ENCODE measurements at places on chromosomes 3 and 15.
A peak's percentile ranks its signal among the peaks of the same experiment; 100 is the strongest.

GRCh38 chr15:26838742-26839460 is 28.0 kb upstream of the GABRA5 start:
- DNase-seq = no peak

DNA sequence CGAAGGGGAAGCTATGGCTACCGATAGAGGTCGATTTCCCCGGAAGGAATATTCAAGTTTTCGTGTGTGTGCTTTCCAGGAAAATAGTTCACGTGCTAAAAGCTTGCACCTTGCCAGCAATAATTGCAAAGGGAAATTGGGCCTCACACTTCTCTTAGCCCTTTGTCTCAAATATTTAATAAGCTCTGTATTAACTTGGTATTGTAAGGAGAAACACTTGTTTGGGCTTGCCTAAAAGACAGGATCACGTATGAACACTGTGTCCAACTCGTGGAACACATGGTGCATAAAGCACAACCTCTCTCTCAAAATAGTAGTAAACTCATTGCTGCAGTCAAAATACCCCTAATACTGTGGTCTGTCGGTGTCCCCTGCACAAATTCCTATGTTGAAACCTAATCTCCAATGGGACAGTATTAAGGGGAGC is 352 bp upstream of the TMF1 start:
- DNase-seq = no peak

DNA sequence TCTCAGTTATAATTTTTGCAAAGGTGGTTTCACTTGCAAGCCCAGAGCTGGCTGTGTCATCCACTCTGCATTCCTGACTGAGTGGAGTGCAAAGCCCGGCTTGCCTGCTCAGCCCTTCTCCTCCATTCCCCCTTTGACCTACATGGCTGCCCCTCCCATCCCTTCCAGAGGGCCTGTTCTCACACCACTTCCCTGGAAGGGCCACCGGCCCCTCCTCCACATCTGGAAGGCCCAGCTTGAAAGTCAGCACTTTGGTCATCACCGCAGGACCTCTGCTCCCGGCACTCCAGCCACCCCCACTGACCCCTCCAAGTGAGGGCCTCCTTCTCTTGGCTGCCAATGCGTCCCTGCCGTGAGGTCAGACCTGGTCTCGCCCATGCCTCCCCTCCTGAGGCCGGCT is 74.1 kb upstream of the RNF7 start:
- no peak for DNase-seq

DNA sequence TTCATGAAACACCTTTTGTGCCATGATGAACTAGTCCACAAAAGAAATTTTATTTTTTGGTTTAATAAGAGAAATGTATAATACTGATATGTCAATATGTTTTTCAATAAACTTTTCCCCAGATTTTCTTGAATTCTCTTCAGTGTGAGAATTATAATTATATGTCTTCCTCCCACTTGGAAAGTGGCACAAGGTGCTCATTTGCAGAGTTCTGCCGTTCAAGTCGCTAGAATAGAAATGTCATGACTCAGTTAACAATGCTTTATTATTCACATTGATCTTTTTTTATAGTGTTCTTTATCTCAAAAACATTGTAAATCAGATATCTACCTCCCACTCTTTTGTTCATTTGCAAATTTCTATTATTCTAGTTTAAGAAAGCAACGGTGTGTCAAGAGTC is 87.3 kb downstream of the MDFIC2 start:
- no peak for DNase-seq

DNA sequence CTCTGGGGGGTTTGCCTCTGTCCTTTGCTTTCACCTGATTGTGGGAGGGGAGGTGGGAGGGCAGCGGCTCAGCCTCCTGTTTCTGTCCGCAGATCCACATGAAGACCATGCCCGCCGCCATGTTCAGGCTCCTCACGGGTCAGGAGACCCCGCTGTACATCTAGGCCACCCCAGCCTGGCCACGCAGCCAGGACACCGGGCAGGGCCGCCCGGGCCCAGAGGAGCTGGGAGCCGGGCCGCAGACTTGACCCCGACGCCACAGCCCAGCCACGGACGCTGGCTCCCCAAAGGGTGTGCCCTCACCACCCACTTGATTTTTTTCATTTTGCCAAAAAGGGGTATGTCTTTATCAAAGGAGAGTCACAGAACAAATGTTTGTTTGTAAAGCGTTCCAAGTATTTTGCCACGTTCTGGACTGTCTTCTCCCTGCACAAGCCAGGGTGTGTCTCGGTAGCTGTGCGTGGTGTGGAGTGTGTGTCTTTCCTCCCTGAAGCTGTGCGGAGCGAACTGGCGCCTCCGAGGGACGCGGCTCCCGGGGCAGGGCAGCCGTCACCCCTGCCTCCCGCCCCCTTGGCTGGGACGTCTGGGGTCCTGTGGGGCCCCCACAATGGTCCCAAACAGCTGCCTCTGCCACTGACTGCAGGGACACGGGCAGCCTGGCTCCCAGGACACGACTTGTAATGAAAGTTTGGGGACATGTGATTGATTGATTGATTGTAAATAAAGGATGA is 152.5 kb downstream of the NSMCE3 start:
- no peak for DNase-seq

GRCh38 chr15:52021128-52021671 is 2.2 kb downstream of the MAPK6 start:
- DNase-seq = peak; percentile 85

GRCh38 chr3:127013181-127013580 is 30.3 kb downstream of the PLXNA1 start:
- DNase-seq = no peak

- DNase-seq = no peak
Observed at GRCh38 chr3:55870594-55870993, 383.5 kb upstream of the WNT5A start.

GRCh38 chr15:36970522-36970921 is 129.8 kb downstream of the MEIS2 start:
- DNase-seq = no peak

DNA sequence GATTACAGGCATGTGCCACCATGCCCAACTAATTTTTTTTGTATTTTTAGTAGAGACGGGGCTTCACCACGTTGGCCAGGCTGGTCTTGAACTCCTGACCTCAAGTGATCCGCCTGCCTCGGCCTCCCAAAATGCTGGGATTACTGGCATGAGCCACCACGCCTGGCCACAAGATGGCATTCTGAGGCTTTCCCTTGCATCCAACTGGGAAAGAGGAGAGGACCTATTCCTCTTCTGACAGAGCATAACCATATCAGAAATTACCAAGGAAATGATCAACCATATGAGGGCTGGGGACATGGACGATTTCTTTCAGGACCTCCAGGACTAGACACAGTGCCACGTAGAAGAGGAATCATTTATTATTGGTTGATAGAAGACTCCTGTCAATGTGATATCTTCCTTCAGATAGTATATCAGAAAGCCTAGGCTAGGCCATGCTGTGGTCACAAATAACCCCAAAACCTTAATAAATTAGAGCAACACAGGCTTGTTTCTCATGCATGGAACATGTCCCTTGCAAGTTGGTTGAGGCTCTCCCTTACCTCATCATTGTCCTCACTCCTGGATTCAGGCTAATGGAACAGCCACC is 372.3 kb upstream of the IL12A start:
- DNase-seq = no peak

DNA sequence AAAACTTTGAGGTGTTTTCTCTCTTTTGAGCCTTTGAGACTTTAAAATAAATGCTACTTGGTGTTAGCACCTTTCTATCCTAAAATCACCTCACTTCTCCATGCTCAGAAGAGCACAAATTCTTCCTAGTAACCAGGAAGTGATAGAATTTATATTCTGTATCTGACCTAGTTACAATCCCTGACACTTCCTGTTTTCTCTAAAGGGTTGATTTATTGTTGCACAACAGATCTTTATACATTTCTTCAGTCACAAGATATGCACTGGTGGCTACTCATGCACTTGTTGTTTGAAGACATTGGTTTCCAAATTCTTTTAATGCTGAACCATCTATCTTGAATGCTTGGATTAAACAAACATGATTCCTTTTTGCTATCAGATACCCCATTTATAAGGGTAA is 47.2 kb upstream of the CNTN3 start:
- DNase-seq = no peak

DNA sequence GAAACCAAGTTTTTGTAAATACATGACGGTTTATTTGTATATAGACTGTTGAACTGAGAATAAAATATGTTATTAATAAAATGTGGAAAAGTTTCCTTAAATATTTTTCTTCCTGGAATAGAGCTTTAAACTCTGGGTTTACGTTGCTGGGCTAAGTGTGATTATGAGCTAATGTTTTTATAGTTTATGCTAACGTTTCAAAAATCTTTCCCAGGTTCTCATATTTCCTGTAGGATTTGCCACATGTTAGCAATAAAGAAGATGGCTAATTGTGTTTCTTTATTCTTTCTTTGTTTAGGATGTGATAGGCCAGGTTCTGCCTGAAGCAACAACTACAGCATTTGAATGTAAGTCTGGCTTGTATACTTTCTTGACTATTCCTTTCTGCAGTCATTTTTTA is 7.2 kb downstream of the MAP2K5 start:
- no peak for DNase-seq

GRCh38 chr3:13462125-13462629 is 17.9 kb upstream of the HDAC11 start:
- DNase-seq = no peak

DNA sequence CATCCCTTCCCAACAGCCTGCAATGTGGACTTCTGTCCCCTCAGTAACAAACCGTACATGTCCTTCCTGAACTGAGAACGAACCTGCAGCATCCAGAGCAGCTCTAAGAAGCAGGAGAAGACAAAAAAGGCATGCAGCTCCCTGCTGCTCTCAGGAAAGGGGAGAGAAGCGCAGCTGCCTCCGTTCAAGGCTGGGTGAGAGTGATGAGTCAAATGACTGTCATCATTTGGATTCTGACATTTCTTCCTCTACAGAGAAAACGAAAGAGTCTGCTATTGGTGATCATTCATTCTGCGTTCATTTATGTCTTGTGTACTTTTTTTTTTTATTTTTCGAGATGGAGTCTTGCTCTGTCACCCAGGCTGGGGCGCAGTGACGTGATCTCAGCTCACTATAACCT is 677.8 kb downstream of the FHIT start:
- DNase-seq = no peak
